ENCODE measurements at places on chromosomes 5 and 9.

- no peak for DNase-seq
Observed at GRCh38 chr5:17847286-17847685, 213.0 kb downstream of the TAF11L14 start.

DNA sequence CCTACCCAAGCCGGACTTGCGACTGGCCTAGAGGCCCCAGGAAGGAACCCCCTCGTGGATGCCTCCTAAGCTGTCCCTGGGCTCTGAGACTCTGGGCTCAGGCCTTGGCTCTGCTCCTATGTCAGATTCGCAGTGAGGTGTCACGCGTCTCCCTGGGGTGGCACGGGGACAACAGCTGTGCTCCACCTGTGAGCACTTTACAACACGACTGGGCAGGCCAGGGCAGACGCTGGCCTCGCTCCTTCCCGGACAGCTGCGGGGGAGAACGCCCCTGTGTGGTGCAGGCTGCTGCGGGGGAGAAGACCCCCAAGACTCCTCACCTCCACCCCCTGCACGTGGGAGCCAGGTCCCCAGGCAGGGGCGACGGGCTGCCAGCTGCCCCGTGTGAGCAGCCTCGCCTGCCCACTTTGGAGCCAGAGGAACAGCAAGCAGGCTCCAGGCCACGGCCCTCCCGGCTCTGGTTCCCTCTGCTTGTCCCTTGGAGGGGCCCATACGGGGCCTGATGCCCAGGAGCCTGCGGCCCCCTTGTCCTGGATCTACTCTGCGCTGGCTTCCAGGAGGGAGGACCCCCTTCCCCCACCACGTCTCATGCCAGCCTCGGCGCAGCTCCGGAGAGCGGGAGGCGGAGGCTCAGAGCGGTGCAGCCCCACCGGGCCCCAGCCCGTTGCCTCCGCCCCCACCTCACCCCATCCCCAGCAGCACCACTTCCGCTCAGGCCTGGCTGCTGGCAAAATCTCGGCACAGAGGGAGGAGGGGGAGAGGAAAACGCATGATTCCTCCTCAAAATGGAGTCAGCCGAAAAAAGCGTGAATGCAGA is 36.0 kb downstream of the SARDH start:
- peak; percentile 69 for DNase-seq

- no peak for DNase-seq
Observed at GRCh38 chr5:148998174-148998797, 64.6 kb downstream of the SH3TC2 start.

DNA sequence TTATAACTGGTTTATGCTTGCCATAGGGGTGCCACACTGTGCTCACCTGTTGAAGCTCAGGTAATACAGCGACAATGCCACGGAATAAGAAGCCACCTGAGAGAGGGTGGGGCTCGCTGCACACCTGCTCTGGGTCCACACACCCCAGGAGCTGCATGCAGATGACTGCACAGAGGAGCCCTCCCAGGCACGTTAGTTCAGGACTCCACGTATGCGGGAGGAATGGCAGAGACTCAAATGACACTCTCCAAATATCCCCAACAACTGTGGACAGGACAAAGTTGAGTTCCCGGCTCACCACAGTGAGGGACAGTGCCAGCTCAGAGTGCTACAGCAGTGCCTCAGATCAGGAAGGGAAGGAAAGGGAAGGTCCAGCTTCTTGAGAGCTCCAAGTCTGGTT is 5.8 kb upstream of the FCN1 start:
- DNase-seq = peak; percentile 11

- no peak for DNase-seq
Observed at GRCh38 chr5:81091199-81091598, 131.0 kb downstream of the RASGRF2 start.

DNA sequence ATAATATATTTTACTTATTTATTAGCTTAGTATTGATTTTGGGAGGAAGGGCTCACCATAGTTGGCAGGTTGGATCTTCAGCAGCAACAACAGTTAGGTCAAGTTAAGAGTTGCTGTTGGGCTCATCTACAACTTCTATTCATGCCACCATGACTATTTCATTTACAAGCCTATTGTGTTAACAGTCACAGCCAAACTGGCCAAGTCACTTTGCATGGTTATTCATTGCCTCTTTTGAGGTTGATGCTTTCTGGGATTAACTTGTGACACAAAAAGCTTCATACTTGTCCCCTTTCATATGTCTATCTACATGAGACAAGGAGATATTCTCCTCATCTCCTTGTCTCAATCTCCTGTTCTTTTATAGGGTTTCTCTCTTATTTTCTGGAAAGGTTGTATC is 98.3 kb downstream of the WDR70 start:
- DNase-seq = no peak

DNA sequence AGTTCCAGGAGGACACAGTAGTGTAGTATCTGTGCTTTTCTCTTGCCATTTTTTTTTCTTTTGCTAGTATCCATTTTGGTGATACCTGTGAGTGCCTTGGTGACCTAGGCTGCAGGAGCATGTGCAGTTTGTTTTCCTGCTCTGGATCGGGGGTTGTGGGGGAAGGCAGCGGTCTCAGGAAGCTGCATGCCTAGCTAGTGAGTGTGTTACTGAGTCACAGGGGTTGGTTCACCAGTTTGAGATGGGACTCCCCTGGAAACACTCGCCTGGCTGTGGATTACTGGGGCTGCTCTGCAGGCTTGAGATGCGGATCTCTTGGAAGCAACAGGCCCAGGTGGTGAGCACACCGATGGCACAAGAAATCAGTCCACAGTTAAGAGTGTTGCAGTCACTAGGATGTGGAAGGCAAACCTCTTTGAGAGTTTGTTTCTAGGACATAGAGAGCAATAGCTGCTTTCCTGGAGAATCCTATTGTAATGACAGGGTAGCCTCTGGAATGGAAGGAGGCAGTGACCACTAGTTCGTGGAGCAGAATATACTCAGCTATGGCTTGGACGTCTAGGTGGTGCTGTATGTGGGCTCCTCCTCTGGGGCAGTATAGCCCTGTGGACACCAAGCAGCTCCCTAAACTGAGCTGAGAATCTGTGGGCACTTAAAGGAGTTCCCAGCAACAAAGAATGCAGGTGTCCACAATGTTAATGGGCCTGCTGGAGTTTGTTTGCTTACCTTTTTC is 20.0 kb upstream of the SPATA31E1 start:
- DNase-seq = no peak

GRCh38 chr9:35828716-35829083 is at the start of gene FAM221B:
FAM221B (minus strand) TSS chr9:35828732; CDS start chr9:35826161, 2,571 bp downstream.
- peak; percentile 43 for DNase-seq

DNA sequence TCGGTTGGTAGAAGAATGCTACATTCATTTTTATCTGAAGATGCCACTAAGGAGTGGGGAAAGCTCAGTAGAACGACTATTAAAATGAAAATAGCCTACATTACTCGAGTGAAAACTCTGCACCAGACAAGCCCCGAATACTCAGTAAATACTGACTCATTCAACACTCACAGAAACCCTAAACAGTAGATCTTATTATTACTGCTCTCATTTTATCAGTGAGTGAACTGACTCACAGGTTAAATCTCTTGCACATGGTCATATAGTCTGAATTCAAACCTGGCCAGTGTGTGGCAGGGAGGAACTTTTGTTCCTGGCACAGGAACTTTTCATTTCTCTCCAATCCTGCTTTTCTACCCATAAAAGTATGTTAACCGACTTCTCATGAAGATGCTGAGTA is 9.6 kb upstream of the PAPPA start:
- DNase-seq = no peak

DNA sequence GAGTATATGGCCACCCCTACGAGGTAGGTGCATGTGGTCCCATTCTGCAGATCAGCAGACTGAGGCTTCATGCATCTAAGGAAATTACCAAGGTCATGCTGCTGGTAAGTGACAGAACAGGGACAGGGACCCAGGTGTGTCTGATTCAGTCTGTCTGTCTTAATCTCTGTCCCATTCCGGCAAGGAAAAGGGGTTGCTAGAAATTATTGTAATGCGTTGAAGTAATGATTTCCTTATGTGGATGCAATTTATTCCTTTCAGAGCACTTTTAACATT is 76.8 kb downstream of the AMBP start:
- DNase-seq = no peak

GRCh38 chr5:159888860-159889259 is 27.4 kb upstream of the ADRA1B start:
- no peak for DNase-seq
